GOT3 (cell line): ENCODE measurements at places on chromosomes 2 and 18.

- DNase-seq, result no peak
Observed at GRCh38 chr2:106561803-106562202, 74.6 kb downstream of the CD8B2 start.

DNA sequence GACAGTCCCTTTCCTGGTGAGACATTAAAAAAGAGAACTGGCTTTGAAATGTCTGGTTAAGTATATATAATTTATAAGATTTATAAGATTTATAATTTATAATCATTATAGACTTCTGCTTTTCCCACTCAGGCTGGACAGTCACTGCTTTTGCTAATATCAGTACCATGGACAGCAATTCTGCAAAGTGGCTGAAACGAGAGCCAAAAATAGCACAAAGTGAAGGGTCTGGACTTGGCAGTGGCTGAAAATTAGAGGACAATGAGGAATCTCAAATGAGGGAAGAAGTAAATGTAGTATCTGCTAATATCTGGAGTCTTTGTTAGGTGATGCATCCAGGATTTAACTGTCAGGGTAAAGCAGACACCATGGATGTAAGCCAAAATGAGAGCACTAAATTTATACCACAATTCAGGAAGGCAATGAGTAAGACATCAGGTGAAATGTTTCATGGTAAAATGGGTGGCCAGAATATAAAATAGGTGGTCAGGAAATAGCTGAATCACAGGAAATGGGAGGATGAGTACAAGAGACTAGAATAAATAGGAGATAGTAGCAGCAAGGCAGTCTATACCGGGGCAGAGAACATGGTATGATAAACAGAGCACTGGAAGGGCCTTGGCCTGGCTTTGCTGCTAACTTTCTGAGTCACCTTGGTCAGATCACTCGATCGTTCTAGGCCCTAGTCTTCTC is 39.6 kb upstream of the BOD1L2 start:
- DNase-seq, result no peak

DNA sequence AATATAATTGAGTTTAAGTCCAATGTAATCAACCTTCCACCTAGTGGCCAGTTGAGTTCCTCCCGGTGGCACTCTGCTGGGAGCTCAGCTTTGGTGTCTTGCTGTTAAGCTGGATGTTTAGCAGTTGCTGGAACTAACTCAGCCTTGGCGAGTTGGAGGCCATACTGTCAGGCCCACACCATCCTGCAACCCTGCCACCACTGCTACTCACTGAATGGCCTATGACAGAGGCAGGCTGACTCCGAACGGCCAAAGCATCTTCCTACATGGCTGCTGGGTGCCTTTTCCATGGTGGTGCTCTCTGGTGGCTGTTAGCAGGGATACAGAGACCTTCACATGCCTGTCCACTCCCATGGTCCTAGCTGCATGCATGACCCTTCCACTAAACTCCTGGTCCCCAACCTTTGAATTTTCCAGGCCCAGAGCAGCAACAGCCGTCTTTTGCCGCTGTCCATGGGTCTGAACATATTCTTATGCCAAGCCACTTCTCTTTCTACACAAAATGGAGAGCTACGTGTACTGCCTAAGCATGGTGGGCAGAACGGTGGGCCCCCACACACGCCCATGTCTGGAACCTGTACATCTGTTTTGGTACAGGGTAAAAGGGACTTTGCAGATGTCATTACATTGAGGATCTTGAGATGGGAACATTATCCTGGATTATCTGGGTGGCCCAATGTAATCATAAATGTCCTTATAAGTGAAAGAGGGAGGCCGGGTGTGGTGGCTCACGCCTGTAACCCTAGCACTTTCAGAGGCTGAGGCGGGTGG is 15.0 kb upstream of the TRAF3IP1 start:
- no peak for DNase-seq

DNA sequence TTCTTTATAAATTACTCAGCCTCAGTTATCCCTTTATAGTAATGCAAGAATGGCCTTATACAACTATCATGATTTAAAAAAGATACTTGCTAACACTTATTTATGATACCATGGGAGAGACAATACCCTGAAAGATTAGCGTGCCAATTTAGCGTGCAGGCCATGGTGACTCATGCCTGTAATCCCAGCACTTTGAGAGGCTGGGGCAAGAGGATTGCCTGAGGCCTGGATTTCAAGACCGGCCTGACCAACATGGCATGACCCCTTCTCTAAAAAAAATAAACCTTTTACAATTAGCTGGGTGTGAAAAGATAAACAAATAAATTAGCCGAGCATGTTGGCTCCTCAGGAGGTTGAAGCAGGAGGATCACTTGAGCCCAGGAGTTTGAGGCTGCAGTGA is 493.4 kb upstream of the FSIP2 start:
- no peak for DNase-seq

DNA sequence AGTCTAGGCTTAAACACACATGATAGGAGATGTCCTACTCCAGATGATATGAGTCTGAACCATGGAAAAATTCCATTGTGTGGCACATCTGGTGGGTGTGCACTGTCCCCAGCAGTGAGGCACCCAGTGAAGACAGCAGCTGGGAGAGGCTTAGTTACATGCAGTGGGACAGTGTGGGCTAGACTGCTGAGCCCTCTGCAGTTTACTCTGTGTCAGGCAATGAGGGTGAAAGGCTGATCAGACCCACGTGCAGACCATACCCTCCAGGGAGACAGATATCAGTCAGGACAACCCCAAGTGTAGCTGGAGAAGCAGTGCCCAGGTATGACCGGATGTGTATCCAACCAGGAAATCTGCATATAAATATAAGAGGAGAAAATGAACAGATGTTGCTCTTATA is 13.4 kb downstream of the IL37 start:
- no peak for DNase-seq

DNA sequence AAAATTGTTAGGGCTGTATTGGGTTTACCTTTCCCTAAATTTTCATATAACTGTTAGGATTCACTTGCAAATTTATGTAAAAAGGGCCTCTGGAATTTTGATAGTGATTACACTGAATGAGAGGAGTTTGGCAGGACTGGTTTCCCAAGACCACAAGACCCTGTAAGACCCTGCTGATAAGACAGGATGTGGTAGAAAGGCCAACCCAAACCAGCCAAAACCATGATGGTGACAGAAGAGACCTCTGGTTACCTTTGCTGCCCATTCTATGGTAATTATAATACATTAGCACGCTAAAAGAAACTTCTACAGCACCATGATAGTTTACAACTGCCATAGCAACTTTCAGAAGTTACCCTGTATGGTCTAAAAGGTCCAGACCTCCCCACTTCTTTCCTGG is 8.3 kb upstream of the CASP10 start:
- DNase-seq, result no peak

DNA sequence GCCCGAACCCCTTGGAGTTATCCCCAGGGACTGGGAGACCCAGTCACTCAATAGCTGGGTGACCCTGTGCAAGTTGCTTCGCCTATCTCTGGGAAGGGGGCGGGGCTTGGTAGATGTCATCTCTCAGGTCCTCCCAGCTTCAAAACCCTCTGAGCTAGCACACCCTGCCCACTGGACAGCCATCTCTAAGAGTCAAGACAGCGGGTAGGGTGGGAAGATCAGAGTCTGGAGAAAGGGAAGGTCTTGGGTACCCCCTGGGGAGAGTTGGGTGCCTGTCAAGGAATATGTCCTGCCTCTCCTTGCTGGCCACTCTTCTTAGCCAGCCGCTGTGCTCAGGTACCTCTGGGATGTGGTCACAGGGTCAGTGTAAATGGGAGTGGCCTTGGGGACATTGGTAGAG is 8.0 kb downstream of the GLI2 start:
- DNase-seq, result no peak

- no peak for DNase-seq
Observed at GRCh38 chr2:169258045-169258601, 104.2 kb downstream of the LRP2 start.

- no peak for DNase-seq
Observed at GRCh38 chr2:174812037-174812436, 47.8 kb upstream of the CHRNA1 start.

GRCh38 chr18:58990720-58991119 is 126.0 kb downstream of the ZNF532 start:
- DNase-seq, result no peak

- no peak for DNase-seq
Observed at GRCh38 chr2:14303366-14304115, 329.0 kb upstream of the LRATD1 start.

DNA sequence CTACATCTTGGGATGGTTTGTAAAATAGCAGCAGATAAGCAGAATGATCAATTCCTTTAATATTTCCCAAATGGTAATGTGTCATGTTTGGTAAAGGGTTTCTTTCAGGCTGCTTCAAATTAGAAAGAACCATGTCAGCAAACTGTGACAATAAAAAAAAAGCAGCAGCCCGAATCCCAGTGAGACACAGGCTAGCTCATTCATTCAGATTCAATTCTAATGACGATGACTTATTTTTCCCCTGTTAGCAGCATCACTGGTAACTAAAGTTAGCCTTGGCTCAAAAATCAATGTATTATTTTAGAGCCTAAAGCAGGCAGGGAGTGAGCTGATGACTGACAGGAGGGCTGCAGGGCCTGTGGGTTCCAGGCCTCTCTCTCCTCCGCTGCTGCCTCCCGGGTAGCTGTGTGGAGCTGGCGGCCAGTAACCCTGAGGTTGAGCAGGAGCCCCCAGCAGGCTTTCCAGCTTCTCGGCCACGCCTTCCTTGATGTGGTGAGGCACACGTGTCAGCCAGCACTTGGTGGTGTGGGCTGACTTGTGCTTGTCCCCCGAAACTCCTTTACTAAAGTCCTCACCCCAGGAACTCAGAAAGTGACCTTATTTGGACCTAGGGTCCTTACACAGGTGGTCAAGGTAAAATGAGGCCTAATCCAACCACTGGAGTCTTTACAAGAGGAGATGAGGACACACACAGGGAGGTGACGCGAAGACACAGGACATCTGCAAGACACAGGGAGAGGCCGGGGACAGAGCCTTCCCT is 120.5 kb upstream of the HS6ST1 start:
- no peak for DNase-seq

DNA sequence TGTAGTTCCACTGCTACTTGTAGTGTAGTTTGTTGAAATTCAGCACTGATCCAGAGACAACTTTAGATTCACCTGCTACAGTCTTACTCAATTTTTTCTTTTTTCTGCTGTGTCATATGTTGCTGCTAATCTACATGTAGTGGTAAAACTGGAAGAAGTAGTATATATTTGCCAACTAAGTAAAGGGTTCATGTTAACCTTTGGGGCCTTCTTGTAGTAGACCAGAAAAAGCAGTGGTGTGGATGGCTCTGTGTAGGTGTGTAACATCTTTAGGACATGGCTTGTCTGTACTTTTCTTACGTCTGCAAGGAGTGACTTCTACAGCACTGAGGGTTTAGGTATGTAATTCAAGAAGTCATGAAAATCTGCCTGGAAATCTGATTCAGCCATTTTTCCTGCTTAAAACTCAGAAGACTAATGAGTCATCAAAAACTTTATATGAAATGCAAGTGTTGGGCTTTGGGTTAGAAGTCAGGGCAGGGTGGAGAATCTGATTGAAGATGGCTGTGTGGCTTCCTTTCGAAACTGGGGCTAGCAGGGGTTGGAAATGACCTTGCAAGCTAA is 8.4 kb downstream of the PTPRM start:
- no peak for DNase-seq

GRCh38 chr2:52141076-52141475 is 1109.1 kb upstream of the NRXN1 start:
- no peak for DNase-seq

DNA sequence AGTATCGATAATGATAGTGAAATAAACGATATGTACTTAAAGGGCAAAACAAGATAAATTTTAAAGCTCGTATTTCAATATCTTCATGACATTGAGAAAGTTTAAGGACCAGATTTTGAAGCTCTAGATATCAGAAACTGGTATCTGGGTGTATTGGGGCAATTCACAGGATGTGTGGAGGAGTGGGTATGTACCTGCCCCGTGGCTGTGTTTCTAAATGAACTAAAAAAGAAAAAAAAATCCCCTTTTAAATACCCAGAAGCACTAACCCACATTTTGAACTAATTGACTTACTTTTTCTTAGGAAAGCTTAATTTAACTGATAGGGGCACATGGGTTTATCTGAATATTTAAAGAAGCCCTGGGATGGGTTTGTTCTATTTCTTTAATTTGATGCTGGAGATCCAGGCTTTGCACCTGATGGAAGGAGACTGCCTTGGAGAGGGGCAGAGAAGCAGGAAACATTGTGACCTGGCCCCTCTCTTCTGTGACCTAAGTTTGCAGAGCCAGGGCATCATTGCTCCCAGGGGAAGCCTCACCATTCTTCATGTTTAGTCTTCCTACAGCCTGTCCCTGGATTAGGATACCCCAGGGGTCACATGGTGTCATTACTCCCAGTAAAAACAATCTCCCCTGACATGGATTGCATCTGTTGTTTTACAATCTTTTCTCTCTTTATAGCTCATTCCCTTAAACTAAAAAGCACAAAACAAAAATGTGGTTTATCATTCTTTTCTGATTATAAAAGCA is 7.6 kb upstream of the KCTD1 start:
- no peak for DNase-seq

GRCh38 chr18:32324181-32324580 is 134.3 kb downstream of the MEP1B start:
- DNase-seq, result no peak

DNA sequence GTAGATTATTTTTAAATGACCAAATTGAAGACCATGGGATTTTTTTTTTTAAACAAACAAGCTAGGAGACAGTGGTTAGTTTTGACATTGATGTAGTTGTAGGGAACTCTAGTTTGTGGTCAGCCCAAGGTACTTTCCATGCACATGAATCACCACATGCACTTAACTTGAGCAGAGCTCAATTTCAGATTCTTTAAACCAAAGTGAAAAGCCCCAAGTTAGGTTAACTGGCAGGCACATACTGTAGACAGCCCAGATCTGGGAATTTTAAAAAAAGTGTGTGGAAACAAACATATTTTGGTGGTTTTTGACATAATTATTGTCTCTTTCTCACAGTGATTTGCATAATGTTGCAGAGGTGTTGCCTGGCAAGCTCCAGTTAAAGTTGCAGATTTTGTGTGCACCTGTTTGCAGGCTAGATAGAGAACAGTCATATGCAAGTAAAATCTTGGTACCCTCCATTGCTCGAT is 88.4 kb downstream of the BCL2L11 start:
- DNase-seq, result no peak

DNA sequence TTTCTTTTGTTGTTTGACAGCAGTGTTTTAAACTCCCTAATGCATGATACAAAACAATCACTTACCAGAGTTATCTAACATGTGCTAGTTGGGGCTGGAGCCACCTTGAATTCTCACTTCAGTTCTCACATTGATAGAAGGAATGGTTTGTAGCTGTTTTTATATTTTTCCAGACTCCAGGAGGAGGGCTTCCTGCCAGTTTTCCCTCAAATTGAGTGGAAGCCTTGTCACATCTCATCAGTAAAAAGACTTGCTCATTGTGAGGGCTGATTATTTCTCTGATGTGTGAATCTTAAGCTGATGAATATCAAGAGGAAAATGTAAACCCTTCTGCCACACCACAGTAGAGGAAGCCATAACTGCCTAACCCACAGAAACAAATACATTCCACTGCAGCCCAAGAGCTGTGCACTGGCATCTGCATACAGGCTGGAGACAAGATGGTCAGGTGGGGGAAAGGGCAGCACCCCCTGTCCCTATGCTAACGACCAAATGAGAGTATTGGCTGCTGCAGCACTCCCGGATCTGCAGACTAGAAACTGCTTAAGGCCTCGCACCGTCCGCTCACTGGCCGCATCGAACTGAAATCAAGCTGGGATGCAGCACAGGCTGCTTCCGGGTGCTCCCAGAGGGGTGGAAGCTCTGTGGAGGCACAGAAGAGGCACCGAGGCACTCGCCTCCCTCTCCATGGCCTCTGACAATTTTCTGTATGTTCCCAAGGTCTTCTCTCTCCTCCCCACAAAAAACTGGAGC is 73.7 kb upstream of the TPO start:
- no peak for DNase-seq

GRCh38 chr2:205714058-205714776 is 31.9 kb downstream of the NRP2 start:
- no peak for DNase-seq
